ENCODE measurements at places on chromosomes 13 and 19.

DNA sequence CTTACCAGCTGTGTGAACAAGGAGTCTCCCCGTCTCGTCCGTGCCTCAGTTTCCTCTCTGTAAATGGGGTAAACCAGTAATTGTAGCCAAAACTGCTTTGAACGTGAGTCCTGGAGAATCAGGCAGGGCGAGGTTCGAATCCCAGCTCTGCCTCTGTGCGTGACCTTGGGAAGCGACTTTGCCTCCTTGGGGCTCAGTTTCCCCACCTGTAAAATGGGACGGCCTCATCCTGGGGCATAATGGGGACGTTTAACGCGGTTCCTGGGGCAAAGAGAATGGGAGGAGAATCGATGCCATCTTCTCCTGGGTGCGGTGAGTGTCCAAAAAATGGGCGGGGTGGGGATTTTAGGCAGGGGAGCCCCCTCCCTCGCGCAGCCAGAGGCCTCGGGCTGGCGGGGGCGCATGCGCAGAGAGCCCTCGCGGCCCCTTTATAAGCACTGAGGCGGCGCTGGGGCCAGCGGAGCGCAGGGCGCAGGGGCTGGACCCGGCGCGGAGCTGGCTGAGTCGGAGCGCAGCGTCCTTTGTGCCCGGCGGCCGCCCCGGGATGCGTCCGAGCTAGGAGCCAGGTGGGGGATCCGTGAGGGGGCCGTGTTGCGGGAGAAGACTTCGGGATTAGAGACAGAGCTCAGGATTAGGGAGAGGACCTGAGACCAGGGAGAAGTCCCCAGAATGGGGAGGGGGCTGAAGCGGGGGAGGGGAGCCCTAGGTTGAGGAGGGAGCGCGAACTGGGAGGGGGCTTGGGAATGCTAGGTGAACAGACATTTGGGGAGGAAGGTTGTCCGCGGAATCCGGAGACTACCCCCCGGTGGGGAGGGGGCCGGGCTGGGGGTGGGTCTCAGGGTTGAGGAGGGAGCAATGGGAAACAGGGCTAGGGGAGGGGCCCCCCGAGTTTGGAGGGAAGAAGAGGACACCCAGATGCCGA lies at the start of gene NCAN:
NCAN (plus strand) TSS at position 460 of the 922 bp plus-strand sequence. CDS start 4,996 bp downstream, outside the sequence.
- DNase-seq: no peak

DNA sequence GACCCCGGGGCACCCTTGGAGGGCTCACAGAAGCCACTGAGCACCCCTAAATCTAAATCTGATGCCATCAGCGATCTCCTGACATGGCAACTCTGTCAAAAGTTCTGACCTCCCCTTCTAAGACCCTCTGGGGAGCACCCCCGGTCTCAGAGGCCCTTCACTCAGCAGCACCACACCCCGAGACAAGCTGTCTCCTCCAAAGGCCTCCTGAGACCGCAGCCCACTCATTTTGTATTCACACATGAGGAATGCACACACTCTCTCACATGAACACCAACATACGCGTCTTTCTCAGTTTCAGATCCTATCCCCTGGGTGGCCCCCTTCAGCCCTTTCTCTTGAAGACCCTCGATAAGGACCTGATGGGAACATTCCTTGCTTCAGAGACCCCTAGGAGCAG lies 2.6 kb downstream of the NDUFA11 start:
- no peak for DNase-seq

DNA sequence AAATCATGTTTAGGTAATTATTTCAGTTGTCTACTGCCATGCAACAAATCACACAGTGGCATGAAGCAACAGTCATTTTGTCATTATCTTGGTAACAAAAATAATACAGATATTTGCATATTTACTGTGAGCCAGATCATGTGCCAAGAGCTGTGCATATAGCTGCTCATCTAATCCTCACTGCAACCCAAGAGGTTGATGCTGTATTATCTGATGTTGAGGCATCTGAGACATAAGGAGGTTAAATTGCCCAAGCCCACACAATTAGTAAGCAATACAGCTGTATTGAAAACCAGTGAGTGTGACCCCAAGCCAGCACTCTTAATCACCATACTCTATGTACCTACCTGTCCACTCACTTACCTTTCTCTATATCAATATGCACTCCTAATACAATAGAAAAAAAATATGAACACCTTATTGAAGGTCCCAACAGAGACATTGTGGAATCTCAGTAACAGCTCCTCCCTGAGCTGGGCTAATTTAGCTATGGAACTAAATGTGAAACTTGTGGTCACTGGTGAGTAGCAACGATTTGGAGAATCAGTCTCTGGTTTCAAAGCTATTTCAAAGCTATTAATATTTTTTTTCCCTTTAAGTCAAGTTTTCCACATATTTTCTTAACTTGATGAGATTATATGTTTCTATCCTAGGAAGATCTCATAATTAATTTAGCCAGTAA lies 185.2 kb downstream of the KLF12 start:
- DNase-seq: no peak

- DNase-seq: peak; percentile 59
Observed at GRCh38 chr19:13797870-13798269, 2.6 kb downstream of the ZSWIM4 start.

GRCh38 chr13:42392716-42393572 lies 121.0 kb downstream of the AKAP11 start:
- DNase-seq: no peak

DNA sequence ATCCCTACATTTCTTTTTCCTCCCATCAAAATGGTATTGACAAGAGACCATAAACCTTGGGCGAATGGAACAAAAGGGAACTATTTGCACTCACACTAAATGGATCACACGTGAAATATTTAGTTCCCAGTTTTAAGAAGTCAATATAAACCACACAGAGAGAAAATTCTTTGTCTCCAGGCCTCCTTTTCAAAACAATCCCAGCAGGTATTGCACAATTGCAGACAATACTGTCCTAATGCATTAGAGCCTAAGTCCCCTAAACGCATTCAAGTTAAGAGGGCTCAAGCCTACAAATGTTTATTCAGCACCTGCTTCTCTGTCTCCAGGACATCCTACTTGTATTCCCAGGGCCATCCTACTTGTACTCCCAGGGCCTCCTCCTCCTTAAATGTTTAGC lies 1.3 kb upstream of the B3GLCT start:
- DNase-seq: no peak

- no peak for DNase-seq
Observed at GRCh38 chr19:17883627-17884410, 12.1 kb downstream of the SLC5A5 start.

DNA sequence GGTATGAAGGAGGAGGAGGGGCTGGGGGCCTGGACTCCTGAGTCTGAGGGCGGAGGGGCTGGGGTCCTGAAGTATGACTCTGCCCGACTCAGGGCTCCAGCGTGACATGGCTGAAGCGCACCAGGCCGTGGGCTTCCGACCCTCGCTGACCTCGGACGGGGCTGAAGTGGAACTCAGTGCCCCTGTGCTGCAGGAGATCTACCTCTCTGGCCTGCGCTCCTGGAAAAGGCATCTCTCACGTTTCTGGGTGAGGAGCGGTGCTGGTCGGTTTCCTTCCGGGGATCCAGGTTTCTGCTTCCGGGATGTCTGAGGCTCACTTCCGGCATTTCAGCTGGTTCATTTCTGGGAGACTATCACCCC lies 1.2 kb downstream of the CPT1C start:
- no peak for DNase-seq

DNA sequence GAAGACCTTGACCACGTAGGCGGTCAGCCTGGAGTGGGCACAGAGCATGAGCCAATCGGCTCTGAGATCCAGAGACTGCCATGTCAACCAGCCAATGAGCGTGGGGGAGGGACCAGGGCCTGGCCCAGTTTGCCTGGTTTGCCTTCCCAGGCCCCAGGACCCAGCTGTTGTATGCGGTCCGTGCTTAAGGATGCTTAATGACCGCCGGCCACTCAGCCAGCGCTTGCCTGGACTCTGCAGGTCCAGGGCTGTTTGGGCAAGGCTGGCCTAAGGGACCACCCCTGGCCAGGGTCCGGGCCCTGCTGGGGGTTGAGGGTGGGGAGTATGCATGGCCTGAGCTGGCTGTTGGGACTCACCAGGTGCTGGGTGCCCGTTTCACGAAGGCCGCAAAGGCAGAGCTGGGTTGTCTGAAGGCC lies 23.1 kb upstream of the TNFSF14 start:
- DNase-seq: no peak

DNA sequence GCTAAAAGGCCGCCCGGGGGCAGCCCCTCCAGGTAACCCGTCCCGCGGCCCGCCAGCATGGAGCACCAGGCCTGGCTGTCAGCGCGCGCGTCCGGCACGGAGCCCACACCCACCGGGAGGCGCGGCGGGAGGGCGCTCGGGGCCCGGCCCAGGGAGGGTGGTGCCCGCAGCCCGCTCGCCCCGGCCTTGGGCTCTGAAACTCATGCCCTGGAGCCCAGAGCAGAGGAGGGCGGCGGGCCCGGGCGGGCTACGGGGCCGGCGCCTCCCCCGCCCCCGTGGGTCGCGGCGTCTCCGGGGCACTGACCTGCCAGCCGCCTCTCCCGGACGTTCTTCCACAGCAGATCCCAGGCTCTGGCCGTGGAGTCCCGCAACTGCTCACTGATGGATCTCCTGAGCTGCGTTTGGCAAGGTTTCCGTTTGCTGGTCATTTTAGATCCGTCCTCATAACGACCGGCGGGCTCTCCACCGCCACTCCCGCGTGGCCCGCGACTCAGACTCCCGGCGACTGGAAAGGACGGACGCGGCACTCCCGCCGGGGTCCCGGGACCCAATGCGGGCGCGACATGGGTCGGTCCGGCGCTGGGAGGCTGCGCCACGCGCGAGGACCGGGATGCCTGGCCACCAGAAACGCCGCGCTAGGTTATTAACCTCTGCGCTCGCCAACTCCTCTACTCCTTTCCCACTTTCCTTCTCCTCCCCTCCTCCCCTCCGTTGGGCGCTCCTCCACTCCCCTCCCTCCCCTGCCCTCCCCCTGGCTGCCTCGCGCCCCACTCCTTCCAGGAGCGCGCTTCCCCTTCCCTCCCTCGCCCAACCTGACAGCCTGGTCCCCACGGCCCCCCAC lies 64.7 kb upstream of the STARD13 start:
- DNase-seq: peak; percentile 7

- DNase-seq: peak; percentile 45
Observed at GRCh38 chr19:14632286-14632685, 42.4 kb downstream of the ADGRE3 start.

DNA sequence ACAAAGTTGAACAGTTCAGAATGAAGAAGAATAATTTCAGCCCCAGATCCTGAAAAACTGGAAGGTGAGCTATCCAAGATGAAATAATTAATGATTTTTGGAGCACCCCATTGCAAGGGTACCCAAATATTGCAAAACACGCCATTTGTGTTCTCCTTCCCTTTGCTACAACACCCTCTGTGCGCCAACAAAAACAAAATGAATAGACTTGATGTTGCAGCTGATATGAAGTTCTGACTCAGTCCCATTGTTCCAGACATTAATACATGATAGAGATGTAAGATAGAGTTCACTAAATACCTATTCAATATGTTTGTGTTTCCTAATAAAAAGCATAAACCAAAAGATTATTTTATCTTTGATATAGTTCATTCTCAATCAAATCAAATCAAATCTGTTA lies 287.5 kb upstream of the SOX21 start:
- DNase-seq: no peak

- DNase-seq: no peak
Observed at GRCh38 chr19:52648336-52649016, 10.3 kb upstream of the ZNF83 start.

DNA sequence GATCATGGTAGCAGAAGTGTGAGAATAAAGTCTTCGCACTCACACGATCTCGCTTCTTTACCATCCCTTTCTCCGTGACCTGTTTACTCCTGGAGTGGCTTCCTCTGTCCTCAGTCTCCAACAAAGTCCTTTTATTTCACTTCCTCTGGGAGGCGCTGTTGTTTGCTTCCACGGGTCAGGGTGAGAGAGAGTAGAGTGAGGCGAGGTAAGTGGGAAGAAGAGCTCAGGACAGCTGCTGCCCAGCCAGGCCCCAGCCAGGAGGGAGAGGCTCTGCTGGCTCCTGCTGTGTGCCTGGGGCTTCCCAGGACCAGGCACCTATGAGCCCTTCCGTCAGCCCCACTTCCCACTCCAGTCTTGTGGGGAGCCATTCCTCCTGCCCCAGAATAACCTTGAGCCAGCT lies 242.1 kb downstream of the FGF9 start:
- no peak for DNase-seq

DNA sequence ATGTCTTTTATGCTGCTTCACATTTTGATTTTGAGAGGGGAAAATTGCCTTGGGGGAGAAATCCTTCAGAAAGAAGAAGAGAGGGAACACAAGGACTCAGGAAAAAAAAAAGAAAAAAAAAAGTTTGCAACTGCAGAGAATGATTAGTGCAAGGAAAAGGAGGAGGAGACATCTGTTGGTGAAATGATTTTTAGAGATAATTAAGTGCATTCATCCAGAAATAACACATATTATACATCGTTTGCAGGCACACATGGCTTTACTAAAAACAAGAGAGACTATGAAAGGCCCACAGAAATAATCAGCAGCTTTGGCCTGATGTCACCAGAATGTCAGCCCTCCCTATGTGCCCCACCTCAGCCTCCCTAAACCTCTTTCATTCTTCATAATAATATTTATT lies 1058.2 kb downstream of the PCDH9 start:
- DNase-seq: no peak

- DNase-seq: no peak
Observed at GRCh38 chr13:33958964-33959363, 141.0 kb downstream of the RFC3 start.

DNA sequence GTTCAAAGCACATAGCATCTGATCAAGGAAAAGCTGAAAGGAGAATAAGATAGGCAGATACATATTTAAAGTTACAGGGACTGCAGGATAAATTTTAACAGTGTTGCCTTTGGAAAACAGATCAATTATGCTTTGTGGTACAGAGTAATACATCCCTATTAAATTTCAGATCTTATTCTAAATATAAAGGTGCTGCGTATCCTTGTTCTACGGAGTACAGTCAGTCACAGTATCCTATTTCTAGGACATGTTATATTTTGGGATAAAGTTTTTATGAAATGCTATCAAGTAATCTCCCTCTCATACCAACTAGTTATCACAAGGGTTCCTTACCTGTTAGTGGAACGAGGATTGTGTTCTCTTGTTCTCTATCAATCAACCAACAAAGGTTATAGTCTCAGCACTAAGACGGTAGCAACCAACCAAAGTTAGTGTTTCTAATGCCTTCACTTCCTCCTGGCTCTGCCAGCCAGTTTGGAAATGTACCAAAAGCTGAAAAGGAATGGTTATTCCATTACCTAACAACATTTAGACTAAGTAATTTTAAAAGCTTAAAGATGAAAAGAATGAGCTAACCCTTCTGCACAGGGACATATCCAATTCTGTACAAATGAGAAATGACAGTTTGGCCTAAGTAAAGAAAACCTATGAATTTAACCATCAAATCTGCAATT lies 35.2 kb downstream of the TSC22D1 start:
- no peak for DNase-seq
